ENCODE measurements at places on chromosomes 13 and 19. TPM values are rescaled to one million over a fixed set of nuclear protein-coding genes. Genes with fewer than 3 reads are reported as not detected.

DNA sequence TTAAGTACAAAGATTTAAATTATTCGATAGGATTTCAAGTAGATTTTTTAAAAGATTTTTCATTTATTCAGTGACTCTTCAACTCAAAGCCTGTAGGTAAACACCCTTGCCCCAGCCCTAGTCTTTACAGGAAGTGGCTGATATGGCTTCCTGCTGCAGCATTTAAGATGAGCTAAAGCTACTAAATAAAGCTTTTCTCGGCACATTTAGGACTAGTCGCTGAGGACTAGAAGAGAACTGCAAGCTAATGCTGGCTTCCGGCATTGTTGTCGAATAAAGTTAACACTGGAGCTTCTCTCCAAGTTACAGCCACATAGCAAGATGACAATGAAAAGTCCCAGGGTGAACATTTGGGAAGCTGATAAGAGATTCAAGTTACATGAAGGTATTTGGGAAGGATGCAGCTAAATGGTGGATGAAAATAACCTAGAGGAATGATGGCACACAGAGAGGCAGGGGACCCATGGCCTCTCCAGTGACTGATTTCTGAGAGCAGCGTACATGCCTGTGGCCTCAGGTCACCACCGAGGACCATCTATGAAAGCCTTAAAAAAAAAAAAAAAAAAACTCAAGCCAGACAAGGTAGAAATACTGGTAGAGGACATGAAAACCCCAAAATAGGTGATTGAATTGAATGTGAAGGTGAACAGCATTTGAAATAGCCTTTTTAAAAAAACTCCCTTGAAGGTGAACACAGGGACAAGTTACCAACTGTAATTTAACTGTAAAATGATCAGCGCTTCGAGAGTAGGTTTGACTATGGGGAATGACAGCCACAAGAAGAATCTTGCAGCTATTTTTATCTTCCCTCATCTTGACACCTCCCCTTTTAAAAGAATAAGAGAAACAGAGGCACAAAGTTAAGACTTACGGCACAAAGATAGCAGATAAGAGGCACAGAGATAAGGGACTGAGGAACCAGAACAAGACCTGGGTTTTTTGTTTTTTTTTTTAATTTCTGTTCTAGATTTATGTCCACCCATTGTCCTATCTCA, 155.4 kb downstream of the DCT start:
- no peak overlapping the region for H3K4me3 ChIP-seq
- H3K4me1 ChIP-seq, result peaks cover under 1% of the 10 kb centered on the region
- H3K36me3 ChIP-seq, result no peaks in the 10 kb centered on the region
- H3K27me3 ChIP-seq, result no peaks in the 10 kb centered on the region

- peaks cover 17% of the 10 kb centered on the region for H3K4me1 ChIP-seq
- no peak overlapping the region for H3K27ac ChIP-seq
- no peak overlapping the region for H3K4me3 ChIP-seq
- H3K36me3 ChIP-seq, result peaks cover 35% of the 10 kb centered on the region
Measured at GRCh38 chr19:10316229-10317044, 622 bp upstream of the FDX2 start.

Gene IFNL1
- total RNA-seq, result not detected

Gene KLK3
- total RNA-seq, result not detected

Gene CYP2A7
- total RNA-seq, result not detected

GRCh38 chr13:101880581-101880980, 428.1 kb downstream of the ITGBL1 start:
- no peaks in the 10 kb centered on the region for H3K36me3 ChIP-seq
- DNase-seq, result no peak
- no peaks in the 10 kb centered on the region for H3K27me3 ChIP-seq
- H3K4me3 ChIP-seq, result no peak overlapping the region
- H3K4me1 ChIP-seq, result no peaks in the 10 kb centered on the region
- H3K27ac ChIP-seq, result no peak overlapping the region

DNA sequence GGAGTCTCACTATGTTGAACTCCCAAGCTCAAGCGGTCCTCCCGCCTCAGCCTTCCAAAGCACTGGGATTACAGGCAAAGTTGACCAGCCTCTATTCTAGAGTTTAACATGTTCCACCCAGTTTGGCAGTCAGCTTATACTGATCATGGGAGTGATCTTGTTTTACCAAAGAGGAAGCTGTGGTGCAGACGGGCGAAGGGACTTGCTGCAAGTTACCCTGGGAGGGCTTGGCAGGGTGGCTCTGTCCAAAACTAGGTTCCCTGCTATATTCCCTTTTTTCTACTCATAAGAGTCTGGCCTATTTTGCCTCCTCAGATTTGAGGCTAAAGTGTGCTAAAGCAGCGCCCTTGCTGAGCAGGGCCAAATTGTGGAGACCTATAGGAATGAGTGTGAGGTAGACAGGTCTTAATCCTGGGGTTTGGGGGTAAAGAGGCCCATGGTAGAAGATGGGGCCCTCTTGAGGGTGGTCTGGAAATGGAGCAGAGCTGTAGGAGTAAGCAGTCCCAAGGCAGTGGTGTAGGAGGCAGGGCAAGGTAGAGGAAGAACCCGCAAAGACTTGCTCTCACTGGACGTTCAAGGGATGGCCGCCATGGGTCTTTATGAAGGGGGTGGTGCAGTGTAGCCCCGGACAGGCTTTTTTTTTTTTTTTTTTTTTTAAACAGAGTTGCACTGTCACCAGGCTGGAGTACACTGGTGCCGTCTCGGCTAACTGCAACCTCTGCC, 3.3 kb downstream of the RPS19 start:
- peaks cover 29% of the 10 kb centered on the region for H3K36me3 ChIP-seq
- H3K27ac ChIP-seq, result no peak overlapping the region
- peaks cover 77% of the 10 kb centered on the region for H3K4me1 ChIP-seq
- peak overlapping the region; percentile 16 for H3K4me3 ChIP-seq

DNA sequence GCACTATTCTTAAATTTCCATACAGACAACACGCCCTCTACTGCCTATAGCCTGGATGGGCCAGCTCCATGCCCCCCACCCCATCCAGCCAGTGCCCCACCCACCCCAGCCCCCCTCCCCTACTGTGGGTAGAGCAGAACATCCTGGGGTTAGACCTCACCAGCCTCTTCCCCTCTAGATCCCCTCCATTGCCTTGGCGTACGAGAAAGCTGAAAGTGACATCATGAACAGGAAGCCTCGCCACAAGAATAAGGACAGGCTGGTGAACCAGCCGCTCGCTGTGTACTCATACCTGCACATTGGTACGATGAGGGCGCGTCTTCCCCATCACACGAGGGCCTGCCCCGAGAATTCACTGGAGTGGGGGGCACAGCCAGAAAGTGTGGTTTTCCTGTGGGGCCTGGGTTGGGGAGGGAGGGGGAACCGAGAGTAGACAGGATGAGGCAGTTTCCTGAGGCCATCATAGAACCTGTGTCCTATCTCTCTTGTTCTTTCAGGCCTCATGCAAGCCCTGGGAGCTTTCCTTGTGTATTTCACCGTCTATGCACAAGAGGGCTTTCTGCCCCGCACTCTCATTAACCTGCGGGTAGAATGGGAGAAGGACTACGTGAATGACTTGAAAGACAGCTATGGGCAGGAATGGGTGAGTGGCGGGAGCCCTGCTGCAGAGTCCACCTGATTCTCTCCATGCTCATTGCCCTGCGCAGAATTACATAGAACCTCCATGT, 29.1 kb downstream of the ATP12A start:
- no peaks in the 10 kb centered on the region for H3K4me1 ChIP-seq
- H3K36me3 ChIP-seq, result no peaks in the 10 kb centered on the region
- H3K27me3 ChIP-seq, result peaks cover 21% of the 10 kb centered on the region
- no peak overlapping the region for H3K4me3 ChIP-seq
- no peak for DNase-seq

- no peaks in the 10 kb centered on the region for H3K4me1 ChIP-seq
- H3K27me3 ChIP-seq, result no peaks in the 10 kb centered on the region
- no peaks in the 10 kb centered on the region for H3K36me3 ChIP-seq
- no peak overlapping the region for H3K27ac ChIP-seq
- no peak overlapping the region for H3K4me3 ChIP-seq
- DNase-seq, result no peak
Measured at GRCh38 chr13:19239114-19239860, 57.7 kb upstream of the TUBA3C start.

DNA sequence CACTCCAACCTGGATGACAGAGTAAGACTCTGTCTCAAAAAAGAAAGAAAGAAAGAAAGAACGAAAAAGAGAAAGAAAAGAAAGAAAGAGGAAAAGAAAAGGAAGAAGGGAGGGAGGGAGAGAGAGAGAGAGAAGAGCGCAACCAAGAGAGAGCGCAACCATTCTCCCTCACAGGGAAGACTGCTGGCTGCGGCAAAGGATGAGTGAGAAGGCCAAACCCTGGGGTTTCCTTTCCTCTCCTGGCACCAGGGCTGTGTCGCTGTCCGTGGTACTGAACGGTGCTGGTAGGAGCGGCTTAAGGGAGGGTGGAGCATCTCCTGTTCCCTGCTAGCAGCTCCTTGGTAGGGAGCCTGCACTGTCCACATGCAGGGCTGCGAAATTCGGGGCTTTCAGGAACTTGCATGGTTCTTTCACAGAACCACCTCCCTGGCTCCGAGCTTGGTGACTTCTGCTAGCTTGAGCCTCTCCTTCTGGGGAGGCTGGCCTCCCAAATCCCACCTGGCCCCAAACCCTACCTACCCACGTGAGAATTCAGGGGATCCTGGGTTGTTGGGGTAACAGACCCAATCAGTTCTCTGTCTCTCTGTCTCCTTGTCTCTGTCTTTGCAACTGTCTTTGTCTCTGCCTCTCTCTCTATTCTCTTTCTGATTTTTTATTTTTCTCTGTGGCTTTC, 51.1 kb upstream of the ZNRF4 start:
- peak; percentile 63 for DNase-seq
- H3K4me1 ChIP-seq, result no peaks in the 10 kb centered on the region
- no peak overlapping the region for H3K27ac ChIP-seq

DNA sequence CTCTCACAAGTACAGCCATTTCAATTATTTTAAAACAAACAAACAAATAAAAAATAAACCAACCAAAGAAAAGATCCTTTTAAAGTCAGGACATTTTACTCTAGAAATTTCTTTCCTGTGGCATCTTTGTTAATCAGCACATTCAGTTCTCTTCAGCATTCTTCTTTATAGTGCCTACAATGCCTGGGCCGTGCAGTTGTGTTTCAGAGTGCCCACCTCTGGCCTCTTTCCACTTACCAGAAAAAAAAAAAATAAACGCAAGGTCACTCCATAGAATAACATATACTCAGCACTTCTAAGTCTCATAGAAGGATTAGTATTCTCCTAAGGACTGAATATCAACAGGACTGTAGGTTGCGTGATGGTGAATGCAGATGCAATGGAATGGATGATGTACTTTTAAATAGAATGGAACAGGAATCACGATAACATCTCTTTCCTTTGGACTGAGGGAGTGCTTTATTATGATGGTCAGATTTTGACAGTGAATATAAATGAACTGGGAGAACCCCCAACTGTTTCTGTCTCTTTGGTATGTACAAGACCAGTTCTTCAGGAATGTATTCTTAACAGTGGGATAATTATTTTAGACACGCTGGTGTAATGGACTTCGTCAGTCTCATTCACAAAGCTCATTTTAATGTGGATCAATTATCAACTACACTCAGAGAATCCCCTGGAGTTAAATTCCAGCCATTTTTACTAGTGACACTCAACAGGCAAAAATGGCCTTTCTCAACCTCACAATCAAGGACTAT, 125.0 kb upstream of the NBEA start:
- no peaks in the 10 kb centered on the region for H3K27me3 ChIP-seq
- no peak for DNase-seq
- H3K4me1 ChIP-seq, result 0 out of 2 replicates have a peak, but pooled peaks cover 8% of the 10 kb centered on the region
- H3K4me3 ChIP-seq, result no peak overlapping the region
- no peaks in the 10 kb centered on the region for H3K36me3 ChIP-seq

GRCh38 chr19:35365303-35365702, 5.6 kb upstream of the GPR42 start:
- peaks cover 29% of the 10 kb centered on the region for H3K27me3 ChIP-seq
- H3K4me1 ChIP-seq, result no peaks in the 10 kb centered on the region
- no peak overlapping the region for H3K4me3 ChIP-seq

DNA sequence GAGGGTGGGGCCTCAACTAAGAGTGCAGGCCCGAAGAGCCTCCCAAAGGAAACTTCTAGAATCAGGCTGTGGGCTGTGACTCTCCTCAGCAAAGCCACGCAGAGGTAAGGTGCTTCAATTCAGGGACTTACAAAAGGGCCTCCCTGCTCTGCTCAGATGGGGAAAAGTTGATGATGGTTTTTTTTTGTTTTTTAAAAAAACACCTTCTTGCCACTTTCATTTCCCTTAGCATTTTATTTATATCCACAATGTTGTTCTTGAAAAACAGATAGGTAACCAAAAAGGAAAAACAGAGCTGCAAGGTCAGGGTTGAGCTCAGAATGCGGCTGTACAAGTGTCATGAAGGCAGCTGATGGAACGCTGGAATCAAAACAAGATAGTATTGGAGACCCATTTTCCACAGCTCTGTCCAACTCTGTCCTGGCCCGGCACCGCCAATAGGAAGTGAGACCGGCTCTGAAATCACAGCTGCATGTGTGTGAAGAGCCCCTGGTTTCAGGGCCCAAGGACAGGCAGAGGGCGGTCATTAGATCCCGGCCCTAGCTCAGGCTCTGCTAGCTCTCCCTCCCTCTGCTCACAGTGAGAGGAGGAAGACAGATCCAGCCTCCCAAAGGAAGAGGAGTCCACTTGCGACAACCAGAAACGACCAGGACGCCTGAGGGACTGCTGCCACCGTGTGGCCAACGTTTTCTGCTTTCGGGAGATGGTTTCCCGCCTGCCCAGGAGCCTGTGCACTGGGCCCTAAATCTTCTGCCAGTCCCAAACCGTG, 58.3 kb downstream of the KLF2 start:
- DNase-seq, result peak; percentile 36
- no peak overlapping the region for H3K27ac ChIP-seq
- no peaks in the 10 kb centered on the region for H3K4me1 ChIP-seq
- peaks cover 13% of the 10 kb centered on the region for H3K36me3 ChIP-seq
- no peak overlapping the region for H3K4me3 ChIP-seq
- H3K27me3 ChIP-seq, result no peaks in the 10 kb centered on the region

Gene SLC5A5
- not detected for total RNA-seq

GRCh38 chr13:51697855-51698254, 106.1 kb downstream of the DHRS12 start:
- H3K4me1 ChIP-seq, result peaks cover 7% of the 10 kb centered on the region
- no peaks in the 10 kb centered on the region for H3K27me3 ChIP-seq
- H3K36me3 ChIP-seq, result no peaks in the 10 kb centered on the region
- no peak for DNase-seq

Gene VSTM1
- not detected for total RNA-seq

DNA sequence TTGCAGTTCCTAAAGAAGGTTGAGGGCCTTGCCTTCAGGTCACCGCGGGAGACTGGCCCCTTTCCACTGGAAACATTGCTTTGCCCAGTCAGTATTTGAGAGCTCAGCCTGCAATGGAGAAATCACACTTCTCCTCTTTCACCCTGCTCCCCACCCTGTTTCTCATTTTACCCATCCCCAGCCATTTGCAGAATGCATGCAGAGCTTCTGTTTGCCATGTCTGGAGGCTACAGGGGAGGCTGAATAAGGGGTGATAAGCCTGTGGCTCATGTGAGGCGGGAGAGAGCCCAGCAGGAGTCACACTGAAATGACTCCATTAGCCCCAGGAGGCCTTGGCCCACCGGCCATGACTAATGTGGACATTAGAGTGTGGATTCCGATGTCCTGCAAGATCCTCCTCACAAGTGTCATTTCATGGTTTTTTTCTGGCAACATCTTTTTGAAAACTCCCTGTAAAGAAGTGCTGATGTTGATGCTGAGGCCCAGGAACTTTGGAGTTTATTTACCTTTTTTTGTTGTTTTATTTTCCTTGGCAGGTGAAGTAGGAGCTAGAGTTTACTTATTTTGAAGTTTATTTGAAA, 6.3 kb downstream of the SPINT2 start:
- 0 out of 3 replicates have a peak, but pooled peaks cover 3% of the 10 kb centered on the region for H3K27me3 ChIP-seq
- peaks cover 60% of the 10 kb centered on the region for H3K4me1 ChIP-seq
- H3K36me3 ChIP-seq, result no peaks in the 10 kb centered on the region
- DNase-seq, result no peak

Gene GJB2
- not detected for total RNA-seq

Data from HepG2 (cell line).